ENCODE measurements at places on chromosomes 16 and 17.

DNA sequence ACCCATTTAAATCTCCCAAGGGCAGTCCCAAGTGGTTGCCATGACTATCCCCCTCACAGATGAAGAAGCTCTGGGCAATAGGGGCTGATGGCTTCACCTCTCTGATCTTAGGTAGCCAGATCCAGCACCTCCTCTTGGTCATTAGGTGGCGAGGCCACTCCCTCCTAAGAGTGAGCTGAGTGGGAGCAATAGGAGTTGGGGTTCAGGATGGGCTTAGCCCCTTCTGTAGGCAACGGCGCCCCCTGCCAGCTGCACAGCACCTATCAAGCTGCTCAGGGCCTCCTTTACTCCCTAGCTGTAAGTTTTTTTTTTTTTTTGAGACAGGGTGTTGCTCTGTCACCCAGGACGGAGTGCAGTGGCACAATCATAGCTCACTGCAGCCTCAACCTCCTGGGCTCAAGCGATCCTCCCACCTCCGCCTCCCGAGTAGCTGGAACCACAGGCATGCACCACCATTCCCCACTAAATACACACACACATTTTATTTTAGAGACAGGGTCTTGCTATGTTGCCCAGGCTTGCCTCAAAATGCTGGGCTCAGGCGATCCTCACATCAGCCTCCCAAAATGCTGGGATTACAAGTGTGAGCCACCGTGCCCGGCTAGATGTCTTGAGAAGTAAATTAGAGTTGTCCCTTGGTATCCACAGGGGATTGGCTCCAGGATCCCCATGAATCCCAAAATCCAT, 3.5 kb upstream of the RRAD start:
- DNase-seq = no peak

DNA sequence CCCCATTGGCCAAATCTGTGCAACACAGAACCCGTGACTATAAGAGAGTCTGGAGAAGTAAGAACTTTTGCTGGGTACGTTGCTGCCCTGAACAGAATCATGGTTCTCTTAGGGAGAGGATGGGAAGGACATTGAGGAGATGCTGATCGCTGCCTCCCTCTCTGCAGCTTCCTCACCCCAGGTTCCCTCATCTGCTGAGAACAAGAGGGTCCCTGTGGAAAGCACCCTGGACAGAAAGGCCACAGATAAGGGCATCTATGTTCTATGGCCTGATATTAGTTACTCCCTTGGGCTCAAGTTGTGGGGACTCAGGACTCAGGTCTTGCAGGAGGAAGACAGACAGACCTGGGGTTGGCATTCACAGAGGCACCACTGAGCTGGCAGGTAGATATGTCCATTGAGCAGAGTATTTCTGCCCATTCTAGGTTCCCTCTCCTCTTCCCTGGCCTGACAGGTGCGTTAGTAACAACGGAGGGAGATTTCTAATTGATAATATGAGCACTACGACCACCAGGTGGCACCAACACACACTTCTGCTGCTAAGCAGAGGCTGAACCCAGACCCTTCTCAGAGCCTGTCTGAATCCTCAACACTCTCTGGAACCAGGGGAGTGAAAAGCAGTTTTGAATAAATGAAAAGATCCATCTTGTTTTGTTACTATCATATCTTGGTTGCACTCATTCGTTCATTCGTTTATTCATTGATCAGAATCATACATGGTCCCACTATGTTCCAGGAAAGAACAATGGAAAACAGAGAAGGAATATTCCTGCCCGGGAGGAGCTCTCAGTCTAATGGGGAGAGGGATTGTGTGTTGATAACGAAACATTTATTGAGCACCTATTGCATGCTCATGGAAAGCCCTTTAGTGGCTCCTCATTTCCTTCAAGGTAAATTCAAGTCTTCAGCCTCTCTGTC, 56.4 kb downstream of the SLC6A2 start:
- DNase-seq = peak; percentile 32

DNA sequence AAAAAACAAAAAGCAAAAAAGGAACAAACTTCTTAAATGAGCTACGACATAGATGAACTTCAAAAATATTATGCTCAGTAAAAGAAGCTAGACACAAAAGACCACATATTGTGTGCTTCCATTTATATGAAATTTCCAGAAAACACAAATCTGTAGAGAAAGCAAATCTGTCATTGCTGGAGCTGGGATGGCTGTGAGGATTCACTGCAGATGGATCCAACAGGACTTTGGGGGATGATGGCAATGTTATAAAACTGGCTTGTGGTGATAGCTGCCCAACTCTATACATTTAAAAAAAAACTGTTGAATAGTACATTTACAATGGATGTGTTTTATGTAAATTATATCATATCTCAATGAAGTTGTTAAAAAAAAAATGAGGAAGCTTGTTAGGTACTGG, 52.6 kb upstream of the MAP3K14 start:
- DNase-seq = no peak

DNA sequence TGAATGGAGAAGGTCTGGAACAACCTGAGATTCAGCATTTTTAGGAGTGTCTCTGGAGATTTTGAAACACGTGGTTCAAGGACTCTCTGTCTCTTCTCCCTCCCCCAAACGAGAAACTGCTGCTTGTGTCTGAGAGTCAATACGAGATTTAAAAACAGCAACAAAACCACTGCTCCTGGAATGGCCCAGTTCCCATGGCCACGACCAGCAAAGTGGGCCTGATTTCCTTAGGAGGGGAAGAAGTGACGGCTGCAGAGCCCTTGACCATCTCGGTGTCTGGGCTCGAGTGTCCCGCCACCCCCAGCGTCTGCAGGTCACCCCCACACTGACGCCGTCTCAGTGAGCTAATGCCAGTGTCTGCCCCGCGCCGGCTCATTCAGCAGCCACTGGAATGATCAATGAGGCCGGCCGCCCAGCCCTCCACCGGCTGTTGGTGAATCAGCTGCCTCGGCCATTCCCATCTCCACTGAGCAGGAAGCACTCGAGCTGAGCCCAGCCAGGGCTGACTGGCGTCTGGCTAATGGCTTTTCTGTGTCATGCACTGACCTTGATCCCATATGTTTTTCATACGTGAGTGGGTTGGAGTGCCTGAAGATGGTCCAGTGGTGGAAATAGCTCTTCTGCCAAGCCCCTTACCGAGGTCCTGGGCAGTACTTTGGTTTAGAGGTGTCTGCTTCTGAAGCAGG, 151.8 kb downstream of the PITPNC1 start:
- peak; percentile 86 for DNase-seq

DNA sequence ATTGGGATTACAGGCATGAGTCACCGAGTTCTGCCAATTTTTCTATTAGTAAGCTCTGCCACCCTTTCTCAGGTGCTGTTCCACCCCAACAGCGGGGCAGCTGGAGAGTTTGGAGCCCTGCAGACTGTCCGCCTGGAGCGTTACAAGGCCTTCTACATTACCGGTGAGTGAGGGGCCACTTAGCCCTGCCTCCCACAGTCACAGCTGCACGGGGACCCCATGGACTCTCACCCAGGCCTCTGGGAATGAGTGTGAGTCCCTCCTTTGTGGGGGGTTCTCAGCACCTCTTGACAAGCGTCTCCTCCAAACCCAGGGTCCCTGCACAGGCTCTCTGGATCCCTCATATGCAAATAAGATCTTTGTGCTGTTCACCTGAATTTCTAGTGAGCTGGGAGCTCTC, 56.0 kb downstream of the WIPI1 start:
- DNase-seq = no peak
